ENCODE measurements at places on chromosomes 5 and 9.

GRCh38 chr9:21455320-21455719 is 15.1 kb downstream of the IFNA1 start:
- DNase-seq = peak; percentile 11

DNA sequence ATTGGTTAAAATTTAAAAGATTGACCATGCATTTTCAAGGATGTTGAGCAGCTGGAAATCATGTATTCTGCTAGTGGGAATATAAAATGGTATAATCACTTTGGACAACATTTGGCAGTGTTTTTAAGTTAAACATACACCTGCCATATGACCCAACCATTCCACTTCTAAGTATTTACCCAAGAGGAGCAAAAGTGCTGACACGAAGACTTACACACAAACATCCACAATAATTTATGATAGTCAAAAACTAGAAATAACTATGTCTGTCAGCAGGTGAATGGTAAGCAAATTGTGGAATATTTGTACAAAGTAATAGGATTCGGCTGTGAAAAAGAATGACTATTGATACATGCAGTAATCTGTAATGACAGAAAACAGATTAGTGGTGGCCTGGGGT is 30.7 kb upstream of the SRP19 start:
- no peak for DNase-seq

DNA sequence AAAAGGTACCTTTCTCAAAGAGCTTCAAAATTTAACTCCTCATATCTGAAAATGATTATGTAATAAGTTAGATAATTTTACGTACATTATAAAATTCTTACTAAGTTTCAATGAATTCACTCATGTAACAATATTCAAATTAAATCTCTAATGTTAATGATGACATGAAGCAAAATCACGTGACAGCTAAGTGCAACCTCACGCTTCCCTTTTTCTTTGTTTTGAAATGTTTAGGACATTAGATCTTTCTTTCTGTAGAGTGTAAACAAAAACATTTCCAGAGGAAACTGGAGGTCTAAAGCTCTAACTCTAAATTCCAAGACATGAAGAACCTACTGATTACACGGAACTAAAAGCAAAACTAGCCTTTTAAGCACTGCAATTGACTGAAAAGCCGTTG is 227.3 kb upstream of the TBCA start:
- no peak for DNase-seq

DNA sequence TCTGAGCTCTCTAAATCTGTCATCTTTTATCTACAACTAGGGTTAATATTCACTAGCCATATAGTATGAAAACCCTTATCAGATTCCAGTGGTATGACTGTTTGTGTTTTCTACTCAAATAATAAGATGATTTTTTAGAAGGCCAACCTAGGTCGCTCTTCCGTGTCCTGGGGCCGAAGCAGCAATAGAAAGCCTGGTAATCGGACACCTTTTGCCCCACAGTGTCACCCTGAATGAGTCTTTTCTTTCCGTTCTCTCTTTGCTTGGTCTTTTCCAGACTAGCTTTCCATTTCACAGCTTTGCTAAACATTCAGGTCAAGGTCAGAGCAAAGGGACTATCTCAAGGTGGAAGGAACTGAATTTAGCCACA is 243.3 kb upstream of the ANKRD55 start:
- no peak for DNase-seq

- DNase-seq = no peak
These were observed 60.7 kb downstream of the NSD1 start for GRCh38 chr5:177194268-177194667.

DNA sequence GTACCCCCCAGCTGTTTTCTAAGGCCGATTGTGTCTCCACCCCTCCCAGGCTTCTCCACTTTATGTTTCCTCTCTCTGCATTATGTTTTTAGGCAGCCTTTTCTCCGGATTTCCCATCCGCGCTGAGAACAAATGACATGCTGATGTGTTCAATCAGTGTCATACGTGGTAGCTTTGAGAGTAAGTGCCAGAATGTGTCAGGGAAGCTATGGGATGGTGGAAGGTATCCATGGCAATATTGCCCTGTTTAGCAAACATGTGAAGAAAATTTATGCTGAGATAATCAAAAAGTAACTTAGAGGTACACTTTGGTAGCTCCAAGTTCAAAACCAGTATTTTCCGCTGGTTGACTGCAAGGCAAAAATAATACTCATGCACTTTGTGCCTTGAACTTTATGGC is 36.6 kb upstream of the LECT2 start:
- DNase-seq = no peak

Measured in activated naive CD8-positive, alpha-beta T cell treated with anti-CD3 and anti-CD28 coated beads, Interleukin-2, amount 50 U/mL, for 24 hours (primary cell).